Ascending aorta (tissue), 2 donors: ENCODE measurements at places on chromosomes 1 and 21.
A peak's percentile ranks its signal among the peaks of the same experiment; 100 is the strongest.

DNA sequence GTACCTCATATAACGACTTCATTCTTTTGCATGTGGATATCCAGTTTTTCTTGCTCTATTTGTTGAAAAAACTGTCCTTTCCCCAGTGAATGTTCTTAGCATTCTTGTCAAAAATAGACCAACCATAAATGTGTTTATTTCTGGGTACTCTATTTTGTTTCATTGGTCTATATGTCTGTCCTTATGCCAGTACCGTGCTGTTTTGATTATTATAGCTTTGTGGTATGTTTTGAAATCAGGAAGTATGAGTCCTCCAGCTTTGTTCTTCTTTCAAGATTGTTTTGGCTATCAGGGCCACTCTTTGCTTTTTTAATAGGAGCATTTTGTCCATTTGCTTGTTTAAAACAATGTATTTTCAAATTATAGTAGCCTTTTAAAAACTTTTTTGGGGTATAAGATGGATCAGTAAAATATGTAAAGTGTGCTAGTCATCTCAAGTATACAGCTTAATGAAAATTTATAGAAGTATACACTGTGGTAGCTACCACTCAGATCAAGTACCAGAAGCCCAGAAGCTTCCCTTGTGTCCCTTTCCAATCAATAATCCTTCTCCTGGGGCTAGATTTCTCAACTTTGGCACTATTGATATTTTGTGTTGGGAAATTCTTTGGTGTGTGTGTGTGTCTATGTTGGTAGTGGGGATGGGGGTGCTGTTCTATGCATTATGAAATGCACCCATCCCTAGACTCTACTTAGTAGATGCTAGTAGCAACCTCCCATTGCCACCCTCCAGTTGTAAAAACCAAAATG is 16.8 kb downstream of the MROH7 start:
- no peaks in the 10 kb centered on the region for H3K4me1 ChIP-seq
- no peak overlapping the region for H3K4me3 ChIP-seq
- DNase-seq = no peak
- H3K36me3 ChIP-seq = peaks cover 14% of the 10 kb centered on the region

GRCh38 chr1:222275001-222275728 is 272.7 kb downstream of the HHIPL2 start:
- H3K27me3 ChIP-seq = no peaks in the 10 kb centered on the region
- H3K4me3 ChIP-seq = no peak overlapping the region

GRCh38 chr1:81949421-81949820 is 148.7 kb downstream of the ADGRL2 start:
- H3K36me3 ChIP-seq = peaks cover 4% of the 10 kb centered on the region
- peaks cover 14% of the 10 kb centered on the region for H3K4me1 ChIP-seq
- H3K27ac ChIP-seq = no peak overlapping the region
- H3K27me3 ChIP-seq = no peaks in the 10 kb centered on the region

DNA sequence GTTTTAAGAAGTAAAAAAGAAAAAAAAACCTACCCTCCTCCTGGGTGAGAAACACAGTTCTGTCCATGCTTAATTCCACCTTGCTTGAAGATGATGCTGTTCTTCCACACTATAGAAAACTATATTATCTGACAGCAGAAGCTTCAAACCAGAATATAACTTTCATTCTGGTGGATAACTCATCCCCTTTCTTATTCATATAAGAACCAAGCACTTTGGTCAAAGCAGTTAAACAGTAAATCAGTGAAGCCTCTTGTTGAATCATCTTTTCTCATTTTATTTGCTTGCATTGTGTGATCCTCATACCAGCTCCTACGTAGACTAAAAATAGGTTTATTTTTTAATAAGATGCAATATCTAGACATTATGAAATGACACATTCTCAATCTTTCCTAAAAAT is 36.7 kb upstream of the PRDX6 start:
- no peaks in the 10 kb centered on the region for H3K4me1 ChIP-seq
- no peak overlapping the region for H3K4me3 ChIP-seq
- H3K36me3 ChIP-seq = no peaks in the 10 kb centered on the region
- no peak overlapping the region for H3K27ac ChIP-seq

GRCh38 chr1:85344256-85344694 is 67.8 kb upstream of the BCL10 start:
- H3K4me3 ChIP-seq = no peak overlapping the region
- H3K27ac ChIP-seq = peak overlapping the region; percentile 66
- peaks cover 6% of the 10 kb centered on the region for H3K36me3 ChIP-seq
- H3K4me1 ChIP-seq = no peaks in the 10 kb centered on the region
- no peaks in the 10 kb centered on the region for H3K27me3 ChIP-seq

DNA sequence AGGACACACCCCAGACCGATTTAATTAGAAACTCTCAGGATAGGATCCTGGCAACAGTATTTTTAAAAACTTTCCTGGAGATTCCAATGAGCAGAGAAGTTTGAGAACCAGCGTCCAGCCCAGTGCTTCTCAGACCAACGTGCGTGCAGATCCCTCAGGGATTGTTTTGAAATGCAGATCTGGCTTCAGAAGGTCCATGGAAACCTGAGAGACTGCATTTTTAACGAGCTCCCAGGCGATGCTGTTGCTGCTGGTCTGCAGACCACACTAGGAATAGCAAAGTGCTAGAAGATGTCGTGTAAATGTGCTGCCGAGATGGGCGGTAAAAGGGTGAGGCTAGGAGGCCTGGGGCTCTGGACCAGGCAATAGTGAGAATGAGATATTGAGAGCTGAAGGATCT is 18.4 kb upstream of the CASQ1 start:
- H3K4me3 ChIP-seq = no peak overlapping the region
- no peaks in the 10 kb centered on the region for H3K4me1 ChIP-seq
- H3K27me3 ChIP-seq = no peaks in the 10 kb centered on the region
- DNase-seq = peak; percentile 13
- H3K36me3 ChIP-seq = no peaks in the 10 kb centered on the region
- no peak overlapping the region for H3K27ac ChIP-seq
